ENCODE measurements at places on chromosomes 7 and 10.

- no peaks in the 10 kb centered on the region for H3K27me3 ChIP-seq
- no peak overlapping the region for H3K27ac ChIP-seq
- DNase-seq = no peak
- H3K4me1 ChIP-seq = no peaks in the 10 kb centered on the region
- H3K4me3 ChIP-seq = no peak overlapping the region
Observed at GRCh38 chr7:94739180-94739579, 83.2 kb upstream of the SGCE start.

GRCh38 chr7:636396-636795 lies 90.1 kb upstream of the DNAAF5 start:
- H3K4me1 ChIP-seq = peaks cover 12% of the 10 kb centered on the region
- DNase-seq = peak; percentile 61
- H3K36me3 ChIP-seq = no peaks in the 10 kb centered on the region
- no peaks in the 10 kb centered on the region for H3K27me3 ChIP-seq

DNA sequence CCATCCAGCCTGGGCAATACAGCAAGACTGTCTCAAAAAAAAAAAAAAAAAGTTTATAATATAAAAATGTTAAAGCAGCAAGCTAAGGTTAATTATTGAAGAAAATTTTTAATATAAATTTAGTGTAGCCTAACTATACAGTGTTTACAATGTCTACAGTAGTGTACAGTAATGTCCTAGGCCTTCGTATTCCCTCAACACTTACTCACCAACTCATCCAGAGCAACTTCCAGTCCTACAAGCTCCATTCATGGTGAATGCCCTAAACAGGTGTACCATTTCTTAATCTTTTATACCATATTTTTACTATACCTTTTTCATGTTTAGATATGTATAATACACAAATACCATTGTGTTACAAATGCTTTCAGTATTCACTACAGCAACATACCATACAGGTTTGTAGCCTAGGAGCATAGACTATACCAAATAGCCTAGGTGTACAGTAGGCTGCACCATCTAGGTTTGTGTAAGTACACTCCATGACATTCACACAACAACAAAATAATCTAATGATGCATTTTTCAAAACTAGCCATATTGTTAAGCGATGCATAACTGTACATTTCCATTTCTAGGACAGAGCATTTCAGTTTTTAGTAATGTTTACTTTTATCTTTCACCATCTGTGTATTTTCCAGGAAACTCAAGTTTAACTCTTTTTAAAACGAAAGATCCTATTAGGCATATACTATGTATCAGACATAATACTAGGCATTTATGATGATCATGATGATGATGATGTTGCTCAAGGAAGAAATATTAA lies 43.3 kb downstream of the CNOT4 start:
- H3K4me3 ChIP-seq = no peak overlapping the region
- DNase-seq = no peak
- no peaks in the 10 kb centered on the region for H3K36me3 ChIP-seq
- H3K27me3 ChIP-seq = no peaks in the 10 kb centered on the region

DNA sequence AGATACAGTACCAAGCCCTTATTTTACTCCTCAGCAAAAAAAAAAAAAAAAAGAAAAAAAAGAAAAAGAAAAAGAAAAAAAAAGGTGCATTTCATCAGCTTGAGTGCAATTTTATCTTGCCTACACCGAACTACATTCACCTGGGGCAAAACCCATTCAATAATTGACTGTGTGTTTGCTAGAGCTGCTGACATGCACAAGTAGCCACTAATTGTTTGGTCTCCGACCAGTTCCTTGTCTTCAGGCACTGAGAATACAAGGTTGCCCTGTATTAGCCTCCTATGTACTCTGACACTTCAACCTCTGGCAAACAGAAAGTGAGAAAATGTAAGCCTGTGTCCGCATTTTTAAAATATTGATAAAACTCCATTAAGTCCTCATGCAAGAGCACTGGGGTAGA lies 1579.4 kb upstream of the LRRTM3 start:
- H3K4me3 ChIP-seq = no peak overlapping the region
- H3K36me3 ChIP-seq = no peaks in the 10 kb centered on the region
- no peaks in the 10 kb centered on the region for H3K4me1 ChIP-seq
- H3K27ac ChIP-seq = no peak overlapping the region

- no peak for DNase-seq
- H3K27me3 ChIP-seq = no peaks in the 10 kb centered on the region
- no peaks in the 10 kb centered on the region for H3K4me1 ChIP-seq
Observed at GRCh38 chr7:144817001-144817400, 18.9 kb downstream of the TPK1 start.
